Activated B cell treated with CpG ODN at 0.5 μM for 24 hours (primary cell): ENCODE measurements at places on chromosomes 11 and 22. TPM values are rescaled to one million over a fixed set of nuclear protein-coding genes. Genes with fewer than 3 reads are reported as not detected.

GRCh38 chr11:133897331-133897650, 52.0 kb upstream of the SPATA19 start:
- no peaks in the 10 kb centered on the region for H3K36me3 ChIP-seq
- H3K27ac ChIP-seq, result no peak overlapping the region
- H3K4me3 ChIP-seq, result no peak overlapping the region
- H3K4me1 ChIP-seq, result peaks cover 24% of the 10 kb centered on the region
- H3K27me3 ChIP-seq, result peaks cover 3% of the 10 kb centered on the region

- H3K27ac ChIP-seq, result peak overlapping the region; percentile 41
- DNase-seq, result no peak
- peaks cover 68% of the 10 kb centered on the region for H3K36me3 ChIP-seq
- peaks cover 46% of the 10 kb centered on the region for H3K4me1 ChIP-seq
These were observed 19.4 kb downstream of the NPAT start for GRCh38 chr11:108203075-108203474.

DNA sequence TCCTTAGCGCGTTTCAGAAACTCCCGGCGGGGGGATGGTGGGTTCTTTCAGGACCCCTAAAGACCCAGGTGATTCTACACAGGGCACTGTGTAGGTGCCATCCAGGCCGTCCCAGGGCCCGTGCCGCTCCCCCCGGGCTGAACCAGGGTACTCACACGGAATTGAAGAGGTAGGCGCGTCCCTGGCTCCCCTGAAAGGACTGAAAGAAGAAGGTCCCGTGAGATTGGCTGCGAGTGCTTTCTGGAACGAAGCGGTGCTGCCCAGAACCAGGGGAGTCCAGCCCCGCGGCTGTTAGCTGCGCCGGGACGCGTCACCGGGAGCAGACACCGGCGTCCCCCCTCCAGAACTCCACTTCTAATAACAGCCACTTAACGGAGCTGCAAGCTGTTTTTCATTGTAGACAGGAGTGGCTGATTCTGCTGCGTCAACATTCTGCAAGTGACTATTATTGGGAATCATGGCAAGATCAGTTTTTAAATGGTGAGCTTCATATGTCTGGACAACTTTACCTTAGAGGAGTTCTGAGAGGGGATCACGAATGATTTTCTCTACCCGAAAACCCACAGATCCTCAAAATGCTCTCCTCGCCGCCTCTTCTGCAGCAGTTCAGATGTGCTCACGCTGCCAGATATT, 31.8 kb downstream of the YPEL1 start:
- no peak for DNase-seq
- peaks cover 5% of the 10 kb centered on the region for H3K4me1 ChIP-seq
- peaks cover 50% of the 10 kb centered on the region for H3K36me3 ChIP-seq

- H3K27ac ChIP-seq, result no peak overlapping the region
- DNase-seq, result no peak
- H3K27me3 ChIP-seq, result no peaks in the 10 kb centered on the region
- peaks cover 2% of the 10 kb centered on the region for H3K4me1 ChIP-seq
These were observed 12.1 kb upstream of the ADORA2A start for GRCh38 chr22:24414984-24415945.

DNA sequence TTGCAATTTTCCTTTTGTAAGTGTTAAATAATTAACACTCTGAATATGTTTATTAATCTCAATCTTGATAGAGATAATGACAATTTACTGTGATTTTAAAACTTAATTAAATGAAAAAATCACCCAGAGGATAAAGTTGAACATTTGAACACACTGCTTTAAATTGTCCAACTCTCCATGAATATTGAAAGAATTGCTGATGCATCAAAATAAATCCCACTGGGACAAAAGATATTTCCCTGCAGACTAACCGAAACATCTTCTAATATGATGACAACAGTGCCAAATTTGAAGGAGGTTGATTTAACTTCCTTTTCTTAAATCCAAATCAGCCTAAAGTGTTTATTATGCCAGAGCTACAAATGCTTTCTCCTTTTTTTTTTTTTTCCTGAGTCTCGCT, 47.6 kb downstream of the F2 start:
- DNase-seq, result no peak
- H3K27me3 ChIP-seq, result no peaks in the 10 kb centered on the region
- no peaks in the 10 kb centered on the region for H3K4me1 ChIP-seq
- H3K27ac ChIP-seq, result no peak overlapping the region
- peaks cover 61% of the 10 kb centered on the region for H3K36me3 ChIP-seq

- H3K4me1 ChIP-seq, result peaks cover 15% of the 10 kb centered on the region
- H3K36me3 ChIP-seq, result no peaks in the 10 kb centered on the region
- no peak for DNase-seq
- peaks cover 12% of the 10 kb centered on the region for H3K27me3 ChIP-seq
- H3K27ac ChIP-seq, result no peak overlapping the region
These were observed 2.5 kb upstream of the ASCL2 start for GRCh38 chr11:2272946-2273280.

DNA sequence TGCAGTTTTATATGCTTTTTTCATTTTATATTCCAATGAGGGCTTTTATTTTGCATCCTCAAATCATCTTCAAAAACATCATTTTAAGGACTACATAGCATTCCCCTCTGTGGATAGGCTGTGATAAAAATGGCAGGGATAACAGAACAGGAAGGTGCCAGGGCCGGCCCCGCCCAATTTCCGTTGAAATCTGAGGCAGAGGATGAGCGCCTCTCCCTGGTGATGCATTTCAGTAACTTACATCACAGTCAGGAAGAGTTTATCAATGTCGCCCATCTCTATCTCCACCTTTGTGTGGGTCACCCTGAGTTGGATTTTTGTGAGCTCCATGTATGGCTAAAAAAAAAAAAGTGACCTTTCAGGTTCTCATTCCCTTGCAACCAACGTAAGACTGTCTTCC, 201.6 kb downstream of the DSCAML1 start:
- H3K27ac ChIP-seq, result no peak overlapping the region
- H3K4me3 ChIP-seq, result no peak overlapping the region
- H3K27me3 ChIP-seq, result peaks cover 17% of the 10 kb centered on the region

DNA sequence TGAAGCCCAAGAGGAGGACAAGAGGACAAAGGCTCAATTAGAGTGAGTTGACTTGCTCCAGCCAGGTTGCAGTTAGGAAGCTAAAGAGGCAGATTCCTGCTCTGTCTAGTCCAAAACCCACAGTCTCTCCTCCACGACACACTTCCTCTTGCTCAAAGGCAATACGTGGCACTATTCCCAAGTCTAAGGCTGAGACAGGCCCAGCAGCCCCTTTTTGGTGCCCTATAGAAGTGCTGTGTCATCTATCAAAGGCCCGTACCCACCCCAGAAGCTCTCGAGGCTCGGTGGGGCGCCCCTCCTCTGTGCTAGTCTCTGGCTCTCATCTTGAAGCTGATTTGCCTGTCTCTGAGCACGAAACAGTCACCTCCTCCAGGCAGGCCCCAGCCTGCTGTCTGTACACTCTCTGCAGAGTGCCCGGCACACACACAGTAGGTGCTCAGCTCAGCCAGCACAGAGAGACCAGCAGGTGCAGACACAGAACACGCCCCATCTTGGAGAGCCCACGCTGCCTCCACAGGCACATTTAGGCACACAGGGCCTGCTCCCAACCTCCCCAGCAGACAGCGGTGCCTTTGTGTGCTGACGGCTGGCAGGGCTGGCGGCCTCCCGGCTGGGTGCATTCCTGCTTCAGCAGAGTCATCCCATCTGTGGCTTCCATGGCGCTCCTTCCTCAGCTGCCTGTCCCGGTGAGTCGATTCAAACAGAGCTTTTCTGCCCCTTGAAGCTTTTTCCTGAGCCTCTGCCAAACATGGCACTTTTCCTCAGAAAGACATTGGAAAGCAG, 52.8 kb downstream of the MYH9 start:
- no peak overlapping the region for H3K4me3 ChIP-seq
- H3K27ac ChIP-seq, result peak overlapping the region; percentile 99
- peaks cover 95% of the 10 kb centered on the region for H3K4me1 ChIP-seq

DNA sequence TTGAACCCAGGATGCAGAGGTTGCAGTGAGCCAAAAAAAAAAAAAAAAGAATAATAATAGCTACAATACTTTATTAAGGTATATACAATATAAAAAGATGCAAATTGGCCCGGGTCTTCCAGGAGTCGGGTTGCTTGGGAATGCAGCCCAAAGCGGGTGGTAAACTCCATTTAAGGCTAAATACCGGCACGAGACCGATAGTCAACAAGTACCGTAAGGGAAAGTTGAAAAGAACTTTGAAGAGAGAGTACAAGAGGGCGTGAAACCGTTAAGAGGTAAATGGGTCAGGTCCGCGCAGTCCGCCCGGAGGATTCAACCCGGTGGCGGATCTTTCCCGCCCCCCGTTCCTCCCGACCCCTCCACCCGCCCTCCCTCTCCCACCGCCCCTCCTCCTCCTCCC, 143.3 kb downstream of the DLG2 start:
- H3K27me3 ChIP-seq, result no peaks in the 10 kb centered on the region
- no peaks in the 10 kb centered on the region for H3K36me3 ChIP-seq
- H3K27ac ChIP-seq, result no peak overlapping the region
- no peak for DNase-seq
- H3K4me3 ChIP-seq, result no peak overlapping the region
- no peaks in the 10 kb centered on the region for H3K4me1 ChIP-seq

GRCh38 chr11:69209421-69210309, 53.9 kb downstream of the SMIM38 start:
- DNase-seq, result no peak
- H3K4me1 ChIP-seq, result peaks cover 33% of the 10 kb centered on the region
- H3K27ac ChIP-seq, result no peak overlapping the region
- H3K4me3 ChIP-seq, result no peak overlapping the region

DNA sequence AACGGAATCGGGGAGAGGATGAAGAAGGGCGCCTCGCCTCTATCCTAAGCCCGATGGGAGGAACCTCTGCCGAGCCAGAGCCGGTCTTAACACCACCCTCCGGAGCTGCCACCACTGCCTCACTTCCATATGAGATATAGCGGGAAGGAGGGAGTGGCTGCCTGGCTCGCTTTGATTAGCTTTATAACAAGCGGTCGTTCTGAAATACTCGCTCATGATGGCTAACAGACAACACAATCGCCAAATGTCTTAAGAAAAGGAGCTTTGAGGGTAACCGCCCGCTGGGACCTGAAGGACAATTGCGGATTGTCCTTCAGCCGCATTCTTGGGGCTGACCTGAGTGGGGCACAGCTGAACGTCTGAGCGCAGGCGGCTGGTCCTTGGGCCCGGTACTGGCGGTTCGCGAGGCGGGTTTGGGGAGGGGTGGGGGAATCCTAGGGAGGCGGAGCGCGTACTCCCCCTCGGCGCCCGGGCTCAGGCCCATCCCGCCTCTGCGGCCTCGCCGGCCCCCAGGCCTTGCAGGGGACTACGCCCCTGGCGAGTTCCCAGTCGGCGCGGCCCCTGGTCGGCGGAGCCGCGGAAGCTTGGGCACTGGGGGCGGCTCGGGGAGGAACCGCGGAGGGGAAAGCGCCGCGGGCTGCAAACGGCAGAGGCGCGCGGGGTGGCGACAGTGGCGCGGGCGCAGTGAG, at the start of gene PLAAT5:
Gene PLAAT5, minus strand, starts transcription at position 617 of the 689 bp plus-strand sequence. Its CDS starts 133 bp downstream, at position 484.
- H3K27ac ChIP-seq, result no peak within 1 kb of the TSS
- peaks cover 6% of the 10 kb centered on the region for H3K4me1 ChIP-seq
- H3K36me3 ChIP-seq, result peaks cover 3% of the 10 kb centered on the region

DNA sequence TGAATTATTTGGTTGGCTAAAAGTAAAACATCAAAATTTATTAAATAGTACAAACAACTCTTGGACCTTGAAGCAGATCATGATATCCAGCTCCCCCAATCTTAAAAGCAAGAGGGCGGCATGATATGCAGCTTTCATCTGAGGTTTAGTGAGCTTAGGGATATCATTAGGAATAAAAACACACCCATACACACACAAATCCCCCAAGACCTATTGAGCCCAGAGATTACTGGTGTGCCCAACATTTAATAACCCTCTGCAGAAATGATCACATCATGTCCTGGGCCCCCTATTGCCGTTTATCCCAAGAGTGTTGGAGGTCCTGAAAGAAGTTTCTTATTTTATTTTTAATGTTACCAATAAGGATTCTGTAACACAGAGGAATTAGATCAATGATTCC, at the start of gene OR8D1:
Gene OR8D1, minus strand, starts transcription at position 101 of the 400 bp plus-strand sequence. CDS start 3,183 bp downstream, outside the sequence.
- H3K27me3 ChIP-seq, result peaks cover 3% of the 10 kb centered on the region
- H3K36me3 ChIP-seq, result no peaks in the 10 kb centered on the region
- H3K4me1 ChIP-seq, result no peaks in the 10 kb centered on the region

DNA sequence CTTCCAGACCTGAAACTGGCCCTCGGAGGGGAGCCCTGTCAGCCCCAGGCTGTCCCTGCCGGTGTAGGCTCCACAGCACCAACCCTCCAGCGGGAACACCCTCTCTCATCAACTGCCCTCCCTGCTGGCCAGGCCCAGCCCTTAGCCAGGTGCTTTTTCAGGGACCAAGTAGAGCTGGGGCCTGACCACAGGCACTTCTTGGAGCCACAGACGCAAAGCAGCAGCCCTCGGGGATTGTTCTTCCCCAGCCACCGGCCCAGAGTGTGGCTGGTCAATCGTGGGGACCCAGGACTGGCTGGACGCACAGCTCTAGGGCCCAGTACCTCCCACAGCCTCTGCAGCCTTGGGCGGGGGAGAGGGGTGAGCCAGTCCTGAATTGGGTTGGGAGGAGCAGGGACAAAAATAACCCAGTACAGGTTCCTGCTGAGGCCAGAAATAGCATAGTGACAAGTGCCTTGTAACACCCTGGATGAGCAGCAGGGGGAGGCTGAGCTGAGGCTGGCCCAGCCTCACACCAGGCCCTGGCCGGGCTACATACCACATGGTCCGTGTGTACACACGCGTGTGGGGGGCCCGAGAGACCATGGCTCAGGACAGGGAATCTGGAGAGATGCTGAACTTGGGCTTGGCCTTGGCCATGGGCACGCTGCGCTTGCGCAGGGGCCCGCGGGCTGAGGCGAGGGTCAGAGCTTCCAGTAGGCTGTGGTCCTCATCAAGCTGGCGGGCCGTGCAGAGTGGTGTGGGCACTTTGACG, 2.0 kb downstream of the KCNJ11 start:
- H3K4me1 ChIP-seq, result peaks cover 14% of the 10 kb centered on the region
- no peaks in the 10 kb centered on the region for H3K36me3 ChIP-seq
- DNase-seq, result no peak
- no peak overlapping the region for H3K27ac ChIP-seq
- no peak overlapping the region for H3K4me3 ChIP-seq

- no peak for DNase-seq
- peaks cover 7% of the 10 kb centered on the region for H3K4me1 ChIP-seq
- H3K27ac ChIP-seq, result no peak overlapping the region
- H3K36me3 ChIP-seq, result no peaks in the 10 kb centered on the region
- peaks cover 23% of the 10 kb centered on the region for H3K27me3 ChIP-seq
- no peak overlapping the region for H3K4me3 ChIP-seq
These were observed 67.1 kb downstream of the CD82 start for GRCh38 chr11:44632466-44633123.

DNA sequence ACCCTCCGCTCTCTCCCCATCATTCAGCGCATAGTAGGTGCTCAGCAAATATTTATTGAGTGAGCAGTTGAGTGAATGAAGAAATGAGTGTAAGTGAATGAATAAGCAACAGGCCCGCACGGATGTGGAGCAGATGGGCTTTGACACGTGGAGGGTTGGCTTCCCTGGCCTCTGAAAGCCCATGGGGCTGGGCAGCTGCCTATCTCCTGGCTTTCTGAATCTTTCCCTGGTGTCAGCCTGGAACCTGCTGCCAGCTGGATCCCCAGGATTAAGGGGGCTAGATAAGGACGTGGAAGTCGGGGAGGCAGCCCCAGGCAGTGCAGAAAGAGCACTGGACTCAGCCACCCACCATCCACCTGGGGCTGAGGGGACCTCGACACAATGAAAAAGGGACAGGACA, 12.6 kb downstream of the IL2RB start:
- no peaks in the 10 kb centered on the region for H3K27me3 ChIP-seq
- peaks cover 20% of the 10 kb centered on the region for H3K4me1 ChIP-seq
- no peak overlapping the region for H3K4me3 ChIP-seq
- no peaks in the 10 kb centered on the region for H3K36me3 ChIP-seq
- no peak overlapping the region for H3K27ac ChIP-seq
- no peak for DNase-seq

Gene C22orf31
- not detected in 2 replicates for total RNA-seq

Gene MAPK8IP2
- 0.18 and 0.20 TPM in 2 replicates for total RNA-seq

Gene MARK2
- 39.2 and 41.5 TPM in 2 replicates for total RNA-seq

Gene OR8A1
- not detected in 2 replicates for total RNA-seq

Gene KRTAP5-1
- total RNA-seq, result not detected in 2 replicates

Gene ANKK1
- total RNA-seq, result 0.20 and 0.60 TPM in 2 replicates

Gene ZNF280A
- total RNA-seq, result not detected in 2 replicates

Gene SPDYC
- not detected in 2 replicates for total RNA-seq

Gene MEI1
- total RNA-seq, result 28.9 and 31.3 TPM in 2 replicates
